ENCODE measurements at places on chromosomes 12 and 14.
A peak's percentile ranks its signal among the peaks of the same experiment; 100 is the strongest.

DNA sequence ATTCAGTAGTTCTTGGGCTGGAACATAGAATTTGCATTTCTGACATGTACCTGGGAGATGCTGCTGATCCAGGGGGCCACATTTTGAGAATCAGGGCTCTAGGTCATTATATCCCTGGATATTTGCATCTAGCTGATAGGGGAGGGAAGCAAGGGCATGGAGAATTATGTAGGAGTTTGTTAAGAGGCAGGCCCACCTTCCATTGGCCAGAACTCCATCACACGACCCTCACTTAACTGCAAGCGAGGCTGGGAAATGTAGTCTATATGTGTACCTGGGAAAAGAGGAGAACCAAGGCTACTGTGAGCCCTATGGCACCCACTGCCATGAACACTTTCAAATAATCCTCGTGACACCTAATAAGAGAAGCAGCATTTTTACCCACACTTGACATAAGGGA is 657.6 kb downstream of the MED13L start:
- DNase-seq = no peak

DNA sequence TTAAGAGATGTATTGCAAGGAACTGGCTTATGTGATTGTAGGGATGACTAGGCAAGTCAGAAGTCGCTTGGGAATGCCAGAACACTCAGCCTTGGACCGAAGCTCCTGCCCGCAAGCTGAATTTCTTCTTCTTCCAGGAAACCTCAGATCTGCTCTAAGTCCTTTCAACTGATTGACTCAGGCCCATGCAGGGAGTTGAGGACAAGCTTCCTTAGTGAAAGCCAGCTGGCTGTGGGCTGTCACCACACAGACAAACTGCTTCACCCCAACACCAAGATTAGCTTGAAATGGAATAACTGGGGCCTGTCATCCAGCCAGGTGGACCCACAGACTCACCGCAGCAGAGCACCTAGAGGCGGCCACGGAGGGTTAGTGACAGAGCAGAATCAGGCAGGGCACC is 24.7 kb downstream of the BDKRB2 start:
- DNase-seq = no peak

DNA sequence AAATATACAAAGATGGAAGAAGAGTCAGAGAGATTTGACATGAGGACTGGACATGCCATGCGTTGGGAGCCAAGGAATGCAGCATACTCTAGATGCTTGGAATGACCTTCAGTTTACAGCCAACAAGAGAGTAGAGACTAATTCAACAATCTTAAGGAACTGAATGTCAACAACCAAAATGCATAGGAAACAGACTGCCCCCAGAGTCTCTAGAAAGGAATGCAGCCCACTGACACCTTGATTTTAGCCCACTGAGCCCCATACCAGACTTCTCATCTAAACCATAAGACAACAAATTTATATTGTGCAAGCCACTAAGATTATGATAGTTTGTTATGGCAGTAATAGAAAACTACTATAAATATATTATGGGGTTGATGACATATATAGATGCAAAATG is 611.2 kb downstream of the RPS29 start:
- no peak for DNase-seq

DNA sequence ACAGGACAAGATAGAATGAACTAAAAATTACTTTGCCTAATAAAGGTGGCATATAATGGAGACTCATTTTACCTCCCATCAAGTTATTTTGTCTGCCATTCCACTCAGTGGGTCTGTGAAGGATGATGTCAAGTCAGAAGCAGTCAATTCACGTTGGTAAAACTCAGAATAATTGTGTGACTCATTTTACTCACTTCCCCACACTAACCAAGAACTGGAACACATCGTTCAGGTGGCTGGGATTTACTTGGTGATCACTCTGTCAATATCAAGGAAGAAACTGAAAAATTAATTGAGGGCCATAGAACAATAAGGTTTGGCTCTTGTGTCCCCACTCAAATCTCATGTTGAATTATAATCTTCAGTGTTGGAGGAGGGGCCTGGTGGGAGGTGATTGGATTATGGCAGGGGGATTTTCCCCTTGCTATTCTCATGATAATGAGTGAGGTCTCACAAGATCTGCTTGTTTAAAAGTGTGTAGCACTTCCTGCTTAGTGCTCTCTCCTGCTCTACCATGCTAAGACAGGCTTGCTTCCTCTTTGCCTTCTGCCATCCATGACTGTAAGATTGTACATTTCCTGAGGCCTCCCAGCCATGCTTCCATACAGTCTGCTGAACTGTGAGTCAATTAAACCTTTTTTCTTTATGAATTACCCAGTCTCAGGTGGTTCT is 35.7 kb upstream of the GTF2A1 start:
- DNase-seq = no peak

- no peak for DNase-seq
These were observed at the start of gene CMA1 for GRCh38 chr14:24508155-24508840. TSS of gene CMA1 (minus strand) at chr14:24508265. CDS start at chr14:24508235, 30 bp downstream.

DNA sequence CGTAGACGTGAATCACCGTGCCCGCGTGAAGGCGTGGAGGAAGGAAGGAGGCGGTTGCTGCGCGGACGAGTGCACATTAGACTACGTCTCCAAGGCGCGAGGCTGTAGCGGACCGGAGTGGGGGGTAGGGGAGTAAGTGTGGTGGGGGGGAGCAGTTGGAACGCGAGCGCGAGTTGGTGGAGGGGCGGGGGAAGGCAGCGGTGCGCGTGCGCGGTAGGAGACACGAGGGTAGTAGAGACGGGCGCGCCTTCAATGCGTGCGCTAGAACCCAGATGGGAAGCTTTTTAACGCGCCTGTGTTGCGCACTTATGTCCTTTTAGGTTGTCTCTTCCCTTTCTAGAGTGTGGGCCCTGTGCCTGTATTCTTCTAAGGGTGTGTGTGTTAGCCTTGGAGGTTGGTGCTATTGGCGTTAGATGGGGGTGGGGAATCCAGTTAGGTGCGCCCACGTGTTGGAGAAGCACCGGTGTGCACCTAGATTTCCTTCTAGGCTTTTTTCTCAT is 604 bp downstream of the EIF4B start:
- peak; percentile 90 for DNase-seq

DNA sequence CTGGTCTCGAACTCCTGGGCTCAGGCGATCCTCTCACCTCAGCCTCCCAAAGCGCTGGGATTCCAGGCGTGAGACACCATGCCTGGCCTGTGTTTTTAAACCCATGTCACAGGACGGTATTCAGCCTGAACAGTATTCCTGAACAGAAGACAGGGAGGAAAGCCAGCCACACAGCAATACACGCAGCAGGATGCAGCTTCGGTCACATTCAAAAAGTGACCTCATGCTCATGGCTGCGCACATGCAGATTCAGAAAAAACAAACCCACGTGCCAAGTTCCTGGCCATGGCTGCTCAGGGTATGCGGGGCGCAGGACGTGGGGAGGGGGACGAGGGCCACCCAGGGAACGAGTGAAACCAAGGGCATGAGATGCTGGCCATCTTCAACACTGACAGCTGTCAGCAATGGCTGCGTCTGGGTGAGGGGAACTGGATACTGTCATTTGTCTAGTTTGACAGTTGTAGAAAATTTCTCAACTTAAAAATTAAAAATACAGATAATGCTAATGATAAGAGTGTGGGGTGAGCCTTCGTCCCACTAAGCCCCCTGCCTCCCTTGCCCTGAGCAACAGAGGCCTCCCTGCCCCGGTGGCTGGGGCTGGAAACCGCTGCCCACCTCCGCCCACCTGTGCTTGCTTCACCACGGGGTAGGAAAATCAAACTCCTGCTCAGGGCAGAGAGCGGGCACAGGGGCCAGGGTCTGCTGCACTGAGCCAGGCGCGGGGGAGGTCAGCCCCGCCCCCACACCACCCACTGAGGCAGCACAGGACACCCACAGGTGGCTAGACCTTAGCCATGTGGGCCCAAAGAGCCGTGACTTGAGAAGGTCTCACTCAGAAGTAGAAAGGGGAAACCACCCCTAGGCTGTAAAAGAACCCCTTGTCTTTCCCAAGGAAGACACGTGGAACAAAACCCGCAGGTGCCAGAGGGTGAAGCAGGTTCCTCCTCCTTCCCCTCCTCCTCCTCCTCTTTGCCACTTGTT is 84.2 kb downstream of the SCARB1 start:
- DNase-seq = no peak

DNA sequence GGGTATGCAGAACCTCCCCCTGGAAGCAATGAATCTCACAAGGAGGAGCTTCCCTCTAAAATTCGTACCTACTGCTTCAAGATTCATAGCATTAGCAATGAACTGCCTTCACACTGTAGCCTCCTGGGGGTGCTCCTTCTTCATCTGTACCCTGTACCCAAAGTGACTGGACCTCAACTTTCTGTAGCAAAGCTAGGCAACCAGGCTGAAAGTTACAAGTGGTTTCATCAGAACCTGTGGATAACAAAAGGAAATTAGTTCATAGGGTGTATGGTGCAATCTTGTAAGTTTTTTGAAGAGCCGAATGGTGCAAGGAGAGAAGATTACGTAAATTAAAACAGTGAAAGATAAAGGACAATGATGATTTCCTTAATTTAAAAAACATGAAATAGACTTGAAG is 1541.7 kb upstream of the FLRT2 start:
- DNase-seq = no peak

GRCh38 chr12:120855823-120856588 is 48.2 kb downstream of the SPPL3 start:
- no peak for DNase-seq
